Activated naive CD8-positive, alpha-beta T cell treated with anti-CD3 and anti-CD28 coated beads for 36 hours (primary cell): ENCODE measurements at places on chromosomes 5 and 9.
A peak's percentile ranks its signal among the peaks of the same experiment; 100 is the strongest.

- DNase-seq, result no peak
Observed at GRCh38 chr5:136035837-136036236, 7.0 kb downstream of the TGFBI start.

DNA sequence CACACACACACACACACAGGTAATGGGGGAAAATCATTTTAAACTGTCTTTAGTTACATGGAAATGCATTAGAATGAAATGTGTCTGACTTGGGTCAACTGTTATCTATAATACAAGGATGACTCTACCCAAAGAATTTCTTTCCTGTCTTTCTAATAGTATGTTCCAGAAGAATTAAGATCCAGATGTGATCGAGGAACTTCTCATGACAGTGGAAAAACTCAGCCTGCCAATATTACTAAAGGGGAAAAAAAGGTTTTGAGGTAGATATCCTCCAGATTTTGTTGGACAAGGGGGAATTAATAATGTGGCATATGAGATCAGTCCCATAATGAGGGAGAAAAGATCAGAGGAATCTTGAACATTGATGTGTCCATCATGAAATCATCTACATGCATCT lies 190.6 kb upstream of the MAP3K1 start:
- DNase-seq, result no peak

- no peak for DNase-seq
Observed at GRCh38 chr5:8861764-8862163, 684.1 kb downstream of the SEMA5A start.

DNA sequence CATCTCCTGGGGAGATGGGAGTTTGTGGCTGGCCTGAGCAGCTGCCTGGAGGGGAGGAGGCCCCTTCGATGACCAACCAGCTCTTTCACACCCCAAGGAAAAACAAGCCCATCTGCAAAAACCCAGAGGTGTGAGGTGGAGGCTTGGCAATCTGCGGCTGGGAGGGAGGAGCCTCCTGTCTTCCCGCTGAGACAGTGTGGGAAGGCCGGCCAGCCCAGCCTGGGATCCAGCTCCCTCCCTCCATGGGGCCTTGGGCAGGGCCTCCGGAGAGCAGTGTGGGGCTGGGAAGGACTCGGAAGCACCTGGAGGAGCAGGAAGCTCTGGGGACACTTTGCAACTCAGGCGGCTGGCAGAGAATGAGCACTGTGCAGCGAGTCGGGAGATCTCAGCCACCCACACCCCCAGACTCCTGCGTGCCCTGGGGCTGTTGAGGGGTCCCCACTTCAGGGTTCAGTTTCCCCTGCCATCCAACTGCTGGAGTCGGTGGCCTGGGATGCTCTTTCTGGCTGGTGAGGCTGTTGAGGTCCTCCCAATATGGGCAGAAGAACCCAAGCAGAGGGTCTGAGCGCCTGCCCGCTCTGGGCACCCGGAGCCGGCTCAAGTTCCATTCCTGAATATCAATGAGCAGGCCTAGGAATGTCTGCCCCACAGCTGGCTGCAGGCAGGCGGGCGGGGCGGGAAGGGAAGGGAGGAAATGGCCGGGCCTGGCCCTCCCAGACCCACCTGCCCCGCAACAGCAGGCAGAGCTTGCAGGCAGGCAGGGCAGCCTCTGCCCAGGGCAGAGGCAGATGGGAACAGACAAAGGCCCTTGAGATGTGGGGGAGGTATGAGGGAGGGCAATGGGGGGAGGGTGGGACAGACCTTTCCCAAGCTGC lies 101.1 kb downstream of the FGF18 start:
- DNase-seq, result no peak

DNA sequence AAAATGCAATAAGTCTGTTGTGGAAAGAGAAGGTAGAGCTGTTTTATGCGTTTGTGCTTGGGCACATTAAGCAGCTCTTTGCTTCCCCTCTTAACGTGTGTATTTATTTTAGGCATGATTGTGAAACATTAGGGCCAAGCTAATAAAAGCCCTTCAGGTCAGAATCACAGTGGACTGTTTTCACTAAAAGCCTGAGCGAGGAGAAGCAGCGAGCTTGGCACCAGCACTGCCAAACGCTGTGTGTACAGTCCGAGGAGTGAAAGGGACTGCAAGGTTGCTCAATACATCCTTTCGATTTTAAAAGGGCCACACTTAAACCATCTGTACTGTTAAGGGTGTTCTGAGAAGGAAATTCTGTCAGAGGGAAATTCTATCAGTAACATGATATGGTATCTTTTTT lies 107.2 kb upstream of the CKMT2 start:
- no peak for DNase-seq

- peak; percentile 36 for DNase-seq
Observed at GRCh38 chr5:135890867-135891266, 4.8 kb downstream of the IL9 start.

- no peak for DNase-seq
Observed at GRCh38 chr5:1175015-1175414, 26.4 kb upstream of the SLC6A19 start.

DNA sequence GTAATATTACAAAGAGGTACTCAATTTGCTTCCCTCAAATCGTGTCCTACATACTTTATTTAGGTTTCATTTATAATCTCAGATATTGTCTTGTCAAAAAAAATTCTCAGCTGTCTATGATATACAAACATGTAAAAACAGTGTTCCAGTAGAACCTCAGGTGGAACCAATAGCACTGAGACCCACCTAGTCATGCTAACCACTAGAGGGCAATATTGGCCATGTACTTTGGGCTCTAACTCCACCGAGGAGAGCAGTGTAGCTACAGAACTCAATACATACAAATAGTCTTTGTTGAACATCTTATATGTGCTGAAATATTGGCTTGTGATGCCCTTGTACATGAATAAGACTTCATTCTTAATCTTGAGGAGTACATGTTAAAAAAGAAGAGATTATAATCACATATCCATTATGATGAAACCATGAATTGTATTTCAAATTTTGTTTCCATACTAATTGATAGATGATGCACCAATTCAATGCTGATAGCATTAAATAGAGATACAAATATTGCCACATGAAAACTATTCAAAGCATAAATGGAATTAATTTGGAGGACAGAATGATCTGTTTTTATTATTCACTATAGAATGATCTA lies 71.2 kb upstream of the CNTLN start:
- no peak for DNase-seq

GRCh38 chr9:86828631-86829030 lies 118.7 kb downstream of the GAS1 start:
- no peak for DNase-seq

- no peak for DNase-seq
Observed at GRCh38 chr5:169521366-169521983, 62.1 kb upstream of the SPDL1 start.

DNA sequence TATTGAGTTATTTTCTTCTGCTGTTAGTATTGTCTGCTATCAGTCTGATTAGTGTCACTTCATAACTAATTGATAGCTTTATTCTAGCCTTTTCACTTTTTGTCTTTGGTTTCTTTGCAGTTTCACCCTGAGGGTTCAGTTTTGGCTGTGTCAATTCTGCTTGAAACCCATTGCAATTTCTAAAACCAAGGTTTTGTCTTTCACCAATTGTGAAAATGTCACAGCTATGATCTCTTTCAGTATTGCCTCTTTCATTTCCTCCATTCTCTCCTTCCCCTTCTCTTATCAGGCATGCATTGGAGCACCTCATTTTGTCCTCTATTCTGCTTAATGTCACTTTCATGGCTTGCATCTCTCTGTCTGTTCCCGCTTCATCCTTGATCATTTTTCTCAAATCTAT lies 248.1 kb downstream of the YTHDC2 start:
- no peak for DNase-seq

DNA sequence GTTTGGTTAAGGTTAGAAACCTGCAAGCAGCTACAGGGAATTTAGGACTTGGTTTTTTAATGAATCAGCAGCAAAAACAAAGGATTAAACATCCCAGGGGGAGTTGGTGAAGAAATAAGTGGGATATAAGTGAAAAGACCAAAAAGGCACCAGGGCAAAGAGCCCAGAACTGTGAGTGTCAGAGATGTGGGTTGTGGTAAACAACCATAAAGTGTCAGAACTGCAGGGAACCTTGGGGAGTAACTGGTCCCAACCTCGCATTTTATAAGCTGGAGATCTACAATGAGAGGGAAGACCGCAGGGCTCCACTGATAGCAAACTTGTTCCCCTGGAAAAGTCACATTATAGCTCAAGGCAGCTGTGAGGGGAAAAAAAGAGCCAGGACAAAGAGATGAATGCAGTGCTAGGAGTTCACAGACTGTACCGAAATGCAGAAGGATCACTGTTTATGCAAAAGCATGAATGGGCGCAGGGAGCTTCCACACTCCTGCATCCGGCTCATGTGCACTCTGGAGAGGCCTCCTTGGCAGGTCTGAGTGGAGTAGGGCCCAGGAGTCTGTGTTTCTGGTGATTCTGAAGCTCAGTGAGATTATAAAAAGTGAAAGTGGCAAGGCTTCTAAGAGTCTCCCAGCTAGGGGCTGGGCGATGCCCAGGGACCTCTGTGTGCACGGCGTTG lies 156.3 kb downstream of the GOLPH3 start:
- no peak for DNase-seq

GRCh38 chr5:5470933-5471332 lies 48.5 kb downstream of the ICE1 start:
- no peak for DNase-seq

DNA sequence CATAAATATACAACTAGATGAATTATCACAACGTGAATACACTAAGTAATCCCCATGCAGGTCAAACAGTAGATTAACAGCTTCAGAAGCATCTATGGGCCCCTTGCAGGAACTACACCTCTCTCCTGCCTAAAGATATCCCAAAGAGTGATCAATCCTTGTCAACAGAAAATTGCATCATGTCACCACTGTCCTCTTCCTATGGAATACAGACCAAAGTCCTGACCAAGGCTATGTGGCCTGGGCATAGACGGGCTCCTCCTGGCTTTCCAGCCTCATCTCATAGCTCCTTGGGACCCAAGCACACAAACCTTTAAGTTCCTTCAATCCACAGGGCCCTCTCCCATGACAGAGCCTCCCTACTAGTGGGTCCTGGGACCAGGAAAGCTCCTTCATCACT lies 25.3 kb downstream of the NIPAL4 start:
- no peak for DNase-seq

DNA sequence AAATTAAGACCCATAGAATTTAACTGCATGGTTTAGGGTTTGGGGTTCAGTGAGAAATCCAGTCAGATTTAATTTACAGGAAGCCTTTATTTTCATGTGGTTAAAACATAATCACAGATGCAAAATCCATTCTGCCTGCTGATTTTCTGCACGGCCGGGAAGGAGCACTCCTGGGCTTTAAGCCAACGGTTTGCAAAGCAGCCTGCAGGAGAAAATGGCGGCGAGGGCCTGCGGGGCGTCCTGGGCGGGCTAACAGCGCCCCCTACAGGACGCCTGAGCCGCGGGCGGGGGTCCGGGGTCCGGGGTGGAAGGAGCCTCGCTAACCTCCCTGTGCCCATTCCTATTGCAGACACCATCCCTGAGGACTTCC lies 47.6 kb downstream of the THBS4 start:
- DNase-seq, result peak; percentile 61

DNA sequence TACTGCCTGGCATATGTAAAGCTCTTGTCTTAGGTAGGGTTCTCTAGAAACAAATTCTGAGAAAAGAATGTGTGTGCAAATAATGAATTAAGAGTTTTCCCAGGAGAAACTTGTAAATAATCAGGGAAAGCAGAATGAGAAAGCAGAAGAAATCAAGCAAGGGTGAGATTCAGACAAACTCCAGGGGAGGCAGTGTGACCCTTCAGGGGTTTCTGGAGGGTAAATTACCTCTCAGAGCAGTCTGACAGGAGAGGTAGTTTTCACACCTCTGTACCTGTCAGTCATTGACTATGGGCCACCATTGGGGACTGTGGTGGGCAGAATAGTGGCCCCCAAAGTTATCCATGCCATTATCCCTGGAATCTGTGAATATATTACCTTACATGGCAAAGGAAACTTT lies 124.6 kb downstream of the KCTD16 start:
- DNase-seq, result no peak

DNA sequence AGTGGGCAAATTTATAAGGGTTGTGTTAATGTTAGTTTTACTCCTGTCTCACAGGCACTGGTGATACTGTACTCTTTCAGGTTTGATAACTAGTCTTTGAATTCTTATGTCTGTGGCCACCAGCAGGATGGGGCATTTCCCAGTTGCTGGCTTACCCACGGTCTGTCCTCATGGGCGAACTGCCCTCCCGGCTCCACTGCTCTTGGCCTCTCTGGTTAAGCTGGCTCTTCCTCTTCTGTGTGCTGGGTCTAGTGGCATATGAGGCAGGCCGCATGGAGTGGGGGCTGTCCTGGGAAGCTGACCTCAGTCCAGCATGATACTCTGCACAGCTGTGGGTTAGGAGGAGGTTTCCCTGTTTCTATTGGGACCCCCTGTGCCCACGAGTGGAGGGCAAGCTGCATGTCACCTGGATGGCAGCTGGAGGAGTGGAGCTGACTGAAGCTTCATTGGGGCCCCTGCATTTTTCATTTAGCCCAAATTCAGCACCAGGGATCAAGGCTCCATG lies 19.5 kb downstream of the PHF2 start:
- no peak for DNase-seq

GRCh38 chr5:40121236-40121635 lies 558.5 kb upstream of the PTGER4 start:
- no peak for DNase-seq

DNA sequence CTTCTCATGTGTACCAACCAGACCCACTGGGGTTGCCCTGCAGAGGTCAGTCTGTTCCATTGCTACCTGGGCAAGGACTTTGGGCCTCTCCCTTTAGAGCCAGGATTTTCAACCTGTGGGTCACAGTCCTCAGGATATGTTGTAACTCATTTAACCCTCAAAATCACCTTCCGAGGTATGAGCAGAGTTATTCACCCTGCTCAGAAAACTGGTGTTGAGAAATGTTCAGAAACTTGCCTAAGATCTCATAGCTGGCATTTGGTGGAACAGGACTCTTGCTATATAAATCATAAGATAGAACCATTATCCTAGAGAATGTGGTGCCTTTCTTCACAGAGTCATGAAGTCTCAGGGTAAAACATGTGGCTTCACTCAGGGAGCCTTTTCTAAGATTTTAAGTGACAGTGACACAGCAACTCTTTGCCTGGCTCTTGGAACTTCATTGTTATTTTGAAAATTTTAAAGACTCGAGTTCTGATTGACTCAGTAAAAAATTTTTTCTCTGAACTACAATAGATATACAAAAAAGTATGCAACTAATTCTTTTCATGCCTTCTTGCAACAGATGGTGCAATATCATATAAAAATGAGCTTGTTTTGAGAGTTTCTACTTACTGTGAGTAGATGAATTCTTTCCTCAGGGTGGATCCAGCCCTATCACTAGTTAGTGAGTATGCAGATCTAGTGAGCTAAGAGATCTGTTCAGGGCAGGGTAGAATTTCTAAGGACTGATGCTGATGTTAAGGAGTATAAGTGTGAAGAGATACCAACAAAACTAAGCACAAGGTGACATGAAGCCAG lies 29.5 kb downstream of the CAST start:
- DNase-seq, result no peak
